ENCODE measurements at places on chromosomes 12 and 14.
A peak's percentile ranks its signal among the peaks of the same experiment; 100 is the strongest.

DNA sequence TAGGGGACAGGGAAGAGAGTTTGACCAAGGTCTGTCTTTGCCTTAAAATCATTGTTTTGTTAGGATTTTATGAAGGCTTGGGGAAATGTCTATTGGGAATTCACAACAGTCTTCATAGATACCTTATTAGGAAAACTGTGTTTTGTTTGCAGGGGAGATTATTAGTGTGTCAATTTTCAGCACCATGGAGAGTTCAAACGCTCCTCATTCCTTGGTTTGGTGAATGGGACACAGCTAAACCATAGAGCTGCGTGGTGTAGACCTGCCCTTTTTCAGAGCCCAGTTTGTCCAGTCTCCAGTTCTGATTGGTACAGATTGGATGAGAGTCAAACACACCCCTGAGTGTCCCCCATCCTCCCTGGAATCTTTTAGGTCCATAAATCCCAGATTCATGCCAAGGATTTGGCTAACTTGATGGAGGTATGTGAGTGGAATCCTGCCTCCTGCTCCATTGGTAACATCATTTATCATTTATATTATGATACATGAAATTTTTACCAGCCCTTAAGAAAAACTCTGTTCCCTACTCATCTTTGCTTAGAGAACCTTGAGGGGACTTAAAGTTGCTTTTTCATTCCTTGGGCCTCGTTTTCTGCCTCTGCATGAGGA lies 12.0 kb downstream of the NGDN start:
- peak; percentile 31 for DNase-seq

DNA sequence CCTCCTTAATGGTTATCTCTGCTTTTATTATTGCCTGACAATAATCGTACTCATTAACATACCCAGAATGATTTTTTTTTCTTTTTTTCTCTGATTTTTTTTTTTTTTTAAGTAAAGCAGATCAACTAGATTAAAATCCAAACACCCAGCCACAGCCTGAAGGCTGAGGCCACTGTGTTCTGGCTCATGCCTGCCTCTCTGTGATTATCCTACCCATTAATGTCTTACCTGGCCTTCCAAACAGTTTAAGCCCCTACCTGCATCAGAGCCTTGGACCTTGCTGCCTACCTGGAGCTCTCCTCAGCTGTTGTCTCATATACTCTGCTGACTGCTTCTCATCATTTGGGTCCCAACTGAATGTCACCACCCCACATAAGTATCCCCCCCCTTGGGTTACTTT lies 6.8 kb upstream of the TMED10 start:
- no peak for DNase-seq

DNA sequence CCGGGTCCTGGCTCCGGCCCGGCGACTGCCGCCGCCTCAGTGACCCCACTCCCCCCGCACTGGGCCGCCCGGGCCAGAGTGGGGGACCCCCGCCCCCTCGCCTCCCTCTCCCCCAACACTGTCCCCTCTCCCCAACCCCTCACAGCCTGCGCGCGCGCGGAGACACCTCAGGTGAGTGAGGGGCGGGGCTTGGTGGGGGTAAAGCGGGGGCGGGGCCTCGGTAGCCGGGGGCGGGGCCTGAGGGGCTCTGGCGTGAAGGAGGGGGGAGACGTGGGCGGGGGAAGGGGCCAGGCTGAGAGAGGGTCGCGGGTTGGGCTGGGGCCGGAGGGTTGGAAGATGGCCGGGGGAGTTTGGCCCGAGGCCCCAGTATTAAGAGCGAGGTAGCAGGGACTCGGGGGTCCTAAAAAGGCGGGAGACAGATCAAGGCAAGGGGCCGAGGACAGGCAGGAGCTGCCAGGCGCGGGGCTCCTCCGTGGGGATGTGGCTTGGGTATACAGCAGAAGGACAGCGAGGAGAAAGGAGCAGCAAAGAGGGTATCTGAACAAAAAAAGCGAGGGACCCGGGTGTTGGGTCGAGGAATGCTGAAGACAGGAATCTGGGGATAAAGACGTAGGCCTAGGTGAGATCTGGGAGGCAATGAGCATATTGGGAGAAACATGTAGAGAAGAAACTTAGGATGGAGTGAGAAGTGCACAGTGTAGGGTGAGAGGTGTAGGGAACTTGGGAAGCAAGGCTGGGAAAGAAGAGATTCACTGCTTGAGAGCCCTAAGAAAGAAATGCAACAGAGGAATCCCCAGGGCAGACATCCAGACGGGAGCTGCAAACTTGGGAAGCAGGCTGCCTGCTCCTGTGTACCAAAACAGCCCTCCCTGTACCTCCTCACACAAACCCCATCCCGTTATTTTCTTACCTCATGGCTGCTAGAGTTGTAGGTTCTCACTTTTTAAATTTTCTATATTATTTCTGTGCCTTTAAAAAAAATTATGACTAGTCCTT lies 10.8 kb downstream of the SUOX start:
- peak; percentile 79 for DNase-seq

DNA sequence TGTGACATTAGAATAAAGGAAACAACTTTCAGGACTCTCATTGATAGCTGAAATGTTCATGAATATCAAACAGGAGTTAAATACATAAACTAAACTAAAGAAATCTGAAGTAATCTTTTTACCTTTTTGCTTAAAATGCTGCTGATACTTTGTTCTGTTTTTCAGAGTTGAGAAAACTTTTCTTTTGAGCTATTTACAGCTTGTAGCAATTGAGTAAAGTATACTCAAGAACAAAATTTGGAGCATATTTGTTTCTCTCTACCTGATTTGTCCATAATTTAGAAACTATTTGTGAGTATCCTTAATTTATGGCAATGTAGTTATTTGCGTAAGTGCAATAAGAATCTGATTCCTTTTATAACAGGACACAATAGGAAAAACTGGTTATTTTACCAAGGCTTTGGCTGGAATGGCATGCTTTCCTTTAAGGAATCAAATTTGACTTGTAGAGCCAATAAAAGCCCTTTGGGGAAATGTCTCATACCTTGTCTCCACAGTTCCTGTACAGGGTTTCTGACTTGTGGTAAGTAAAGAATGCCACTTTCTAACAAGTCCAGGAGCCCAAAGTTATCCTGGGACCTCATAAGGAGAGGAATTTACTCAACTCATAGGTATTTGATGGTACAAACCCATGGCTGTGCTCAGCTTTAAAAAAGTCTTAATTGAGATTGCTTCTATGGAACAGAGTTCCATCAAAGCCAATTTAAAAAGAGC lies 195.7 kb downstream of the TMEM117 start:
- DNase-seq, result no peak

GRCh38 chr14:74491956-74492775 lies 939 bp downstream of the NPC2 start:
- peak; percentile 57 for DNase-seq

DNA sequence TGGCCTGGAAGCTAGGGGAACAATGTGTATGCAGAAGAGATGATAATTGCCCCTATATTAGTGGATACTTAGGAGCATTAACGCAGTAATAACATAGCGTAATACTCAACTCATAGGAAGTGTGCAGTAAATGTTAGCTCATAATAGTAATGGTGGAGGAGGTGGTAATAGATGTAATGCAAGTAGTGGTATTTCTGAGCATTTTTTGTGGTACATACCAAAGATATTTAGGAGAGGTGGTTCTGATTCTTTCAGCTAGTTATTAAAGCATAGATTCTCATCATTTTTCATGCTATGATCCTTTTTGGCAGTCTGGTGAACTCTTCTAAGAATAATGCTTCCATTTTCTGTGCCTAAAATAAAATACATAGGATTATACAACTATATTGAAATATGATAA lies 233.1 kb downstream of the PTPRO start:
- no peak for DNase-seq

Data from urothelium cell line (cell line).